Stimulated activated CD4-positive, alpha-beta T cell treated with anti-CD3 and anti-CD28 coated beads, Interleukin-1b, Interleukin-23, amount 100 ng/mL, for 48 hours (primary cell): ENCODE measurements at places on chromosomes 7 and 10.

GRCh38 chr7:14340393-14341074 lies 351.1 kb upstream of the ETV1 start:
- no peak for DNase-seq

GRCh38 chr10:114534571-114534981 lies 123.5 kb downstream of the ABLIM1 start:
- no peak for DNase-seq

- peak; percentile 26 for DNase-seq
These were observed 625 bp downstream of the IPMK start for GRCh38 chr10:58266826-58267712.

- no peak for DNase-seq
These were observed 567 bp downstream of the GTF2IRD1 start for GRCh38 chr7:74454021-74454924.

DNA sequence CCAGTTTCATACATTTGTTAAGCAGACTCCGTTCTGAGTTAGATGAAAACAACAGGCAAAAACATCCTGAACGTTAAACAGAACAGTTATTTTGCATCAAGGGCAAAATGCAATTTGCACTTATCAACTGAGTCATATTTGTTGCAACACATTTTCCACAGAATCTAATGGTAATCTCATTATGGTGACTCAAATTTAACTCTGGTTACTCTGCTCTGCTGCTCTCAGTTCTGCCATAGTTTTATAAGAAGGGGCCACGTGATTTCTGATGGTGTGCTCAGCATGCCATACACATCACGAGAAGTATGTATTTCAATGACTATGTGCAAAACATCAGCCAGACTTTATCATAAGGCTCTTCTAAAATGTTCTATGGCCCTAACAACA lies 148.8 kb downstream of the CHCHD3 start:
- DNase-seq, result peak; percentile 2

DNA sequence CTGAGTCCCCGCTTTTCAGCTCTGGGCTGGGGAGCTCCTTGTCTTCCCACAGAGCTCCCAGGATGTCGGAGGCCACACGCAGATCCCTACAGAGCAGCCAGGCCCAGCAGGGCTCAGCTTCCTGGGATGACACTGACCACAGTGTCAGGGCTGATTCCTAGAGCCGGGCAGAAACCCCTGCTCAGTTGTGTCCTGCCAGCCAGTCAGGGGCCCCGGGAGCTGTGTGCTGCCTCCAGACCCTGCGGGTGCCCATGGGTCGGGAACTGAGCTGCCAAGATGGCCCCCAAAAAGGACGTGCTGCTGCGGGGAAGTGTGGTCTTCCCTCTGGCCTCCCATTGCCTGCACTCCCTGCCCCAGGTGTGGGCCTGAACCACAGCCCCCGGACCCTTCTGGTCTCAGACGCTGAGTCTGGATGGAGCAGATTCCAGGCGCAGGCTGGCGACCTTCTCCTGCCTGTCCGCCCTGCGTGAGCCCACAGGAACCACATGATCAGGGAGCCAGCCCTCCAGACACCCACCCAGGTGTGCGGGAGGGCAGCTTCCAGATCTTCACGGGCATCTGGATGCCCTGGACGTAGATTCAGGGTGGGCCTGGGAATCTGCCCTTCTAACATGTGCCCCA lies 217.4 kb downstream of the MAD1L1 start:
- DNase-seq, result no peak

DNA sequence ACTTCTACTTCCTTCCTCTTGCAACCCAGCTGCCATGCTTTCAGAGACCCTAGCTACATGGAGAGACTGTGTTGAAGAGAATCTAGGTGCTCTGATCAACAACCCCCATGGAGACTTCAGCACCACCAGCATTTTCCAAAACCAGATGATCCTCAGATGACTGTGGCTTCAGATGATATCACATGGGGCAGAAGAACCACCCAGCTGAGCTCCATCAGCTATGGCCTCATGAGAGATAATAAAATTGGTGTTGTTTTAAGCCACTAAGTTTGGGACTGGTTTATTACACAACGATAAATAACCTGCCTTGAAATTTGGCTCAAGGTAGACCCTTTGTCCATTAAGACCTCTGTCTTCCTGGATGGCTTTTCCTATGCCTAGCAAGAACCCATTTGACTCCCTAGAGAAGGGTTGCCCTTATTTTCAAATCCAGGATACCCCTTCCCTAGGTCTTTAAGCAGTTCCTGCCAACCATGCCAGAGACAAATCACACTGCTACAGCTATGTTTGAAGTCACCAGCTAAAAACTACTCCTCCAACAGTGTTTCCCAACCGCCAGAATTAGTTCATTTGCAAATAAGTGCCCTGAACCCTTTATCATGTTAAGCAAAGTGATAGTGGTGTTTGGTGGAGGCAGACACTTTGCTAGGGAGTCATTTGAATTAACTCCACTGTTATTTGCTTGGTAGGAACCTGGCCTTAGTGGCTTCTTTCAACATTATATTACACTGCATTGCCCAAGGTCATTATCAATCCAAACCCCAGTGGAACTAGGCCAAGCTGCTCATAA lies 136.9 kb upstream of the PALS2 start:
- no peak for DNase-seq

DNA sequence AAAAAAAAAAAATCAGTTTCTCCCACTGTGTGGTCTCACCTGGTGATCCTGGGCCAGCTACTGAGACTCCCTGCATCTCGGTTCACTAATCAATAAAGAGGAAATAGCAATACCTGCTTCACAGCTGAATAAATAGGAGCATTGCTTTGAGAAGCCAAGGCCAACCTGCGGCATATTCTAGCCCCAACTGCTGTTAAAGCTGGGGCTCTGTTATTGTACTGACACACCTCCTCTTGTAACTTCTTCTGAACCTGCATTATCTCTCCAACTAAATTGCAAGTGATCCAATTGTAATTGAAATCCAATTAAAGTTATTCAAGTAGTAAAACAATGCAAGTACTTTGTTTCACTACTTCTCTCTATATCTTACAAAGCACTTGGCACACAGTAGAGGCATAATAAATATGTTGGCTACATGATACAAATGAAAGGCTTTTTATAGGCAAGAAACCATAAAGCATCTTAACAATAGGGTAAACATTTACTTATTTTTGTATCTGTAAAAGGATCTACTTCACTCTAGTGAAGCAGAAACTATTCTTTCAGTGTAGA lies 38.4 kb downstream of the AMPH start:
- DNase-seq, result no peak

DNA sequence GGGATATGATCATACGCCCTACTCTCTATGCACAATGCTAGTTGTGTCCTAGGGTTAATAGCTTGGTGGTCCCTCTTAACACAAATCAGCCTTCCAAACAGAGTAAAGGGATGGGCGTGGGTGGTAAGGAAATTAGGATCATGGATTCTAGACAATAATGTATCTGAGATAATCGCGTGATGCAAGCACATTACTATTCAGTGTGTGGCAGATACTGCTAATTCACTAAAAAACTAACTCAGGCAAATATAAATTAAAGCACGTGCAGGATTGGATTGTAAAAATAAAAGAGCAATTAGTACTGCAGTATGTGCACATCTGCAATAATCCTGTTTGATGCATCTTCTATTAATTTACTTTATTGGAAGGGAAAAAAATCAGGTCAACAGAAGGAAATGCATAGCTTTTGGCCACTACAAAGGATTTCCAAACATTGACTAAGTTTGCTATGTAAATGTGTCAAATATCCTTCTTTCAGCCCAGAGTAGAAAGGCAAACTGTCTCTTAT lies 22.0 kb downstream of the TWIST1 start:
- no peak for DNase-seq

DNA sequence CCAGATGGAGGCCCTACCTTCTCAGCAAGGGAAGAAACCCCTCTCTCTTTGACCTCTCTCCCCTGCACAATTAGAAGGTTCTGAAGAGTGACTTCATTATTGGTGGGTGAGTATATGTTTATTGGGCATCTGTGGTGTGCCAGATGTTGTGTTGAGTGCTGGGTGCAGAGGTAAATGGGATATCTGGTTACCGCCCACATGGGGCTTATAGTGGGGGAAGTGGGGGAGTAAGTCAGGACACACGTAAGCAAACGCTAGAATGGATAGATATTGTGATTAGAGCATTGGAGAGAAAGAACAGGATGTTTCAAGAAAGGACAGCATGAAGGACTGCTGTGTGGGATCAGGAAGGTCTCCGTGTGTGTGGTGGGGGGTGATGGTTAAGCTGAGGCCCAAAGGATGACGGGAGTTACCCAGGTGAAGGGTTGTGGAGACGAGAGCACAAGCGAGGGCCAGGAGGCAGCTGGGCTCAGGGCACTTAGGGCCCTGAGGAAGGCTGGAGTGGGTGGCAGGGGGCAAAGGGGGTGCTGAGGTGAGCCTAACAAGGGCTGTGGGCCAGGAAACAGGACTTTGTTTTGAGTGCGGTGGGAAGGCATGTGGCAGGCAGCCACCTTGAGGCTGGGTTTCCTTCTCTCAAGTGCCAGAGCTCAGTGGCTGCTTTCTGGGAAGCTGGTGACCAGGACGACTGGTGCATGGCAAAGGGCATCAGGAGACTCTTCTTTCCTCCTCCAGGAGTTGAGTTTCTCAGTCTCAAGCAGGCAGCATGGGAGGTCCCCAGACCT lies 299.9 kb downstream of the RPS24 start:
- no peak for DNase-seq

DNA sequence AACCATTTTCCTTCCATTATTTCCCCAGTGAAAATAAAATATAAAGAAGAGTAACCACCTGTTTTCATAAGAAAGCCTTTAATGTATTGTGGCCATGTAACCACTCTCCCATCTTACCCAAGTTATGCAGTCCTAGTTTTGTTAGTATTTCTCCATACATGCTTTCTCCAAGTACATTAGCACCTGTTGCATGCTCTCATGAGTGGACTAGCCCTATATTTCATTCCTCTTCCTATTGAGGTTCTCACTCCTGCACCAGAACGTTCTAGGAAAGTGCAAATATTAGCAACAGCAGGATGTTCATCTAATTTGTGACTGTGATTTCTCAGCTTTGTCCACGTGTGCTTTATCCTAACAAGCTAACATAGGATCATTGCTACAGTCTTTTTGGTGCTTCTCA lies 155.1 kb upstream of the NPVF start:
- no peak for DNase-seq

GRCh38 chr10:35195361-35196306 lies 69.0 kb downstream of the CREM start:
- peak; percentile 85 for DNase-seq

- DNase-seq, result no peak
These were observed 26.4 kb upstream of the PRKG1 start for GRCh38 chr10:51047857-51048256.

DNA sequence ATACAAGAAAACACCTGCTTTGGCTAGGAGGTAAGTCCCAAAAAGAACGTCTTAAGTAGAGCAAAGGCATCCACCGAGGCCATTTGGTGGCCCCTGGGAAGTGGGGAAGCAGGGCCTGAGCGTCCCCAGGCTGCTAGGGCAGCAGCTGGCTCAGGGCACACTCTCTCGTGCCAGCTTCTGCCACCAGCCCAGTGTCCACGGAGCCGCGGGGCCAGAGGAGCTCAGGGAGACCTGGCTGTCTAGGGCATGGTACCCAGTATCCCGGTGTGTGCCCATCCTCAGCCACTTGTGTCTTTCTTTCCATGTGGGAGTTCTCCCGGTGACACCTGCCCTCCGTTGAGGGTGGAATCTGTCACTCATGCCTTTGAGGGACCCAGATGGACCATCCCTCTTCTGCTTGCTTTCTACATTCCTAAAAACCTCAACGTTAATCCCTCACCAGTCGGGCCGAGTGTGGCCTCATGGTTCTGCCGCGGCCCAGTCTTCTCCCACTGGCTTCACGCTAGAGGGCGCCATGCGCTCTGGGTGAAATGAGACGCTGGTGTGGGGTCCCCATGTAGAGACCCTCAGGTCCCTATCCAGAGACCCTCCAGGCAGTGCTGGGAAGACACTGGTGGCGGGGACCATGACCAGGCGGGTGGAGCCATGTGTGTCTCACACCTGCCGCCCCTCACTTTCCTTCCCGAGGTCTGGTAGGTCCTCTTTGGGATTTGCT lies 9.5 kb upstream of the AP5Z1 start:
- DNase-seq, result no peak

DNA sequence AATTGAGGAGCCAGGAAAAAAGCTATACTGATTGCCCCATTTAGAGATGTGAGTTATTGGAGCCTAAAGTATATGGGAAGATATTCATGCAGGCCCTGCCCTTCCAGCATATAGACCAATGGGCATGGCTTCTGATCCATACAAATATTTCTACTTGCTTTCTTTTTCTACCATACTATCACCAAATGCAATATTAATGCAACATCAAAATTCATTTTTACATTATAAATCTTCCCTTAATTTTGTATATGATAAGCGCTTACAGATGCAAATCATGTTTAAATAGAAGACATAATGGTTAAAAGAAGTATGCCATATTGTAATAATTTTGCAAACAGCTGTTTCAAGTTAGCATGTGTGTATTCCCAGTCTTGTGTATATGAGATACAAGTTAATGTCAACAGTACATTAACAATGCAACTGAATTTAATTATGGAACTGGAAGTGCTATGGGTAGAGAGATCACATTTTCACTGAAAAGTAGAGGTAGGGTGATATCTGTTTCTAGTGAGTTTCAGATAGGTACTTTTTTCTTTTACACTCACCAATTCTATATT lies 24.6 kb upstream of the WNT16 start:
- no peak for DNase-seq

DNA sequence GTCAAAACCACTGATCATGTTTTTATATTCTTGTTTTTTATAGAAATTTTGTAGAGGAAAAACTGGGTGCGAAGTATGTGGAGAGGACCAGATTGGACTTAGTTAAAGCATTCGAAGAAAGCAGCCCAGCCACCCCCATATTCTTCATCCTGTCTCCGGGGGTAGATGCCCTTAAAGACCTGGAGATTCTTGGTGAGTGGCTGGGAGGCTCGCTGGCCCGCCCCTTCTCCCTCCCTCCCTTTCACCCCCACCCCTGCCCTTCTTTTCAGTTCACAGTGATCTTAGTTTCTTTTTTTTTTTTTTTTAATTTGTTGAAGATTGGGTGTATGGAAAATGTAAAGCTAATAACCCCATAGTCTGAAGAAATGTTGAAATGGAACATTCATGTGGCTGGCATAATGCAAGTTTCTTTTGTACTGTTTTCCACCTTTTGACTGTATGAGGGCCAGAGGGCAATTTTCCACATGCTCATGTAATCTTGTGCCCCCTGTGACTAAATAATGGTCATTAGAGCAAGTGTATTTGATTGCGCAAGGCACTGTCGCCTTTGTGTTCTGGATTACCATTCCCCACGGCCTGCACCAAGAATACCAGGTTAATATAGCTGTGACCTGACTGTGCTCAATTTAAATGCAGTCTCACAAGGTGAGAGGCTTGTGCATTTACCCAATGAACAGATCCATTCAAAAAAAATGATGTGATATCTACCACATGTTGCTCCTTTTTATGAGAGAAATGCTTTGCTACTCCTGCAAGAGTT lies 77.7 kb downstream of the CDCA7L start:
- DNase-seq, result no peak

- no peak for DNase-seq
These were observed 495.2 kb upstream of the ADARB2 start for GRCh38 chr10:2232479-2232878.

GRCh38 chr10:18528292-18528691 lies 123.1 kb downstream of the NSUN6 start:
- DNase-seq, result no peak

GRCh38 chr10:128178302-128178958 lies 52.2 kb upstream of the MKI67 start:
- peak; percentile 50 for DNase-seq

- DNase-seq, result no peak
These were observed 121.6 kb downstream of the CACNB2 start for GRCh38 chr10:18261768-18262231.

- DNase-seq, result no peak
These were observed 105.2 kb downstream of the NEURL1 start for GRCh38 chr10:103598654-103599115.

- DNase-seq, result no peak
These were observed 59.0 kb downstream of the PRR15 start for GRCh38 chr7:29622335-29623265.

- no peak for DNase-seq
These were observed 25.8 kb upstream of the TSPAN13 start for GRCh38 chr7:16727736-16728135.
